Cardiac fibroblast (primary cell): ENCODE measurements at places on chromosomes 1 and 21.
A peak's percentile ranks its signal among the peaks of the same experiment; 100 is the strongest.

- peak; percentile 3 for DNase-seq
Measured at GRCh38 chr1:95640746-95641145, 406.7 kb downstream of the RWDD3 start.

GRCh38 chr1:245255783-245256182 lies 101.0 kb downstream of the KIF26B start:
- no peak for DNase-seq

- DNase-seq, result no peak
Measured at GRCh38 chr21:35984654-35985361, 75.5 kb downstream of the SETD4 start.

DNA sequence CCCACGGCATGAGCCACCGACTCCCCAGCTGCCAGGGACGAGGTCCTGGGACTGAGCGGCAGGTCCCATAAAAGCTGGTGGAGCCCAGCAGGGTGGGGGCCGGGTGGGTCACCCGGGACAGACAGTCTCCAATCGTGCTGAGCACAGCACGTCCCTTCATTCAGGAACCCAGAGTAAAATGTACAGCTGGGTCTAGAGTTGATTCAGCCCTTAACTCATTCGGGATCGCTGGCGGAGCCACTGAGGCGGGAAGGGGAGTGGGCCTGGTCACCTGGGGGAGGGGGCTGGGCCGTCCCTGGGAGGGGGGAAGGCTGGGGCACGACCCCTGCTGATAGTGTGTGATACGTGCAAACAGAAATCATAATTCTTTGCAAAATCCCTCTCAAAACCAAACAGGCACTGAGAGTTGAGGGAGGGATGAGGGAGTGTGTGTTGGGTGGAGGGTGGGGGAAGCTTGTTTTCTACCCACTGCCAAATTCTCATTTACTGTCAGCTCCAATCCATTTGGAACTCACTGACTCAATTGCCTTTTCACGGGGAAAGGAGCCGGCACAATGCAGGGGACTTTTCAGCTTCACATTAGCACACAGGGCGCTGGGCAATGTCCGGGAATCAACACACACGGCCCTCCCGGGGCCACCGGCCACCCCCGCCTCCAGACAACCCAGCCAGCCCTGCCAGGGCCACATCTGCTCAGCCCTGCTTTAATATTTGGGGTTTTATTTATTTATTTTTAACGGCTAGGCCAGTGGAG lies 13.8 kb downstream of the CASZ1 start:
- DNase-seq, result no peak

DNA sequence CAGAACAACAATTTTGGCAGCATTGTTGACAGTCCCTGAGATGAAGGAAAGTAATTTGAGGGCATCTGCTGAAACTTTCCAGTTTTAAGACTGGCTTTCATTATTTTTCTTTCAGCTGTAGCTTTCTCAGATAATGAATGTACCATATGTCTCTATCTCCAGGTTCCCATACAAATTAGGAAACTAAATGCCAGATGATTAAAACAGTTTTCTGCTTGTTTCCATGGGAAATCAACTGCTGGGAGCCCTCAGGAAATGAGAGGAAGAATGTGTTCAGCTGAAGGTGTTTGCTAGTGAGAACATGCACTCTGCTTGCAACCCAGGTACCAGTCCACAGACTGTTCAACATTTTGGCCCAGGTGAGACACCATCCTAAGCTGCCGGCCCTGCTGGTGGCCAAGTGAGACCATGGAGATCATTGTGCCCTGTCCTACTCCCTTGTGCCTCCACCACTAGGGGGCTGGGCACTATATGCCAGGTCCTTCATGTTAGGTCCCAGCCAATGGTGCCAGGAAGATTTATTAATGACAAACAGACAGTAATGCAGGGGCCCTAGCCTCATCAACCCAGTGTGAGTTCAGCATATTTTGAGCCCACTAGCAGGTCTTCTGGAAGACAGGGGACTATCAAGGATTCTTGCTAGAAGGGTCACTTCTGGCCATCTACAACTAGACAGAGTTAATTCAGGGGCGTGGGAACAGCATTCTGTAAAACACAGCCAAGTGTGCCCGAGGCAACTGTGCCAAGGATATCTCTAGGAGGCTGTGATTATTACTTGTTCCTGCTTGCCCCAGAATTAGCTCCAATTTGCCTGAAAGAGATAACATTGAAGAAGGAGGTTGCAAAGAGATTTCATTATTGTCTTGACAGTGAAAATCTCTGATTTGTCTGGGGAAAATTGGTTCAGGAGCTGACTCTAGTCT lies 17.0 kb upstream of the LRRC8C start:
- DNase-seq, result no peak

DNA sequence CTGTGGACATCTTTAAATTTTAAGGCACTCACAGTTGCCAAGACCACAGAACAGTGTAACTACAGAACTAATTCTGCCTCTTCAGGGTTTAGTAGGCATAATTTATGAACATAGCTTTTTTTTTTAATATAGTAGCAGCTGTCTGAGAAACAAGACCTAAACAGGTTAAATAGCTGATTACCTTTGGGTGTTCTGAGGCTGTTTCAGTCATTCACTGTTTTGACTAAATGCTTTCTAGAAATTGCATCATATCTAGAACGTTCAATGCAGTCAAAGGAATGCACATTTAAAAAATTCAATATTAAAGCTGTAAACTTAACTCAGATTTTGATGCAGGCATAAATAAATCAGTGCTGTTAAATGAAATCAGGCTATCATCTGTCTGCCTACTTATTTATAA lies 101.6 kb downstream of the BRINP3 start:
- DNase-seq, result no peak

DNA sequence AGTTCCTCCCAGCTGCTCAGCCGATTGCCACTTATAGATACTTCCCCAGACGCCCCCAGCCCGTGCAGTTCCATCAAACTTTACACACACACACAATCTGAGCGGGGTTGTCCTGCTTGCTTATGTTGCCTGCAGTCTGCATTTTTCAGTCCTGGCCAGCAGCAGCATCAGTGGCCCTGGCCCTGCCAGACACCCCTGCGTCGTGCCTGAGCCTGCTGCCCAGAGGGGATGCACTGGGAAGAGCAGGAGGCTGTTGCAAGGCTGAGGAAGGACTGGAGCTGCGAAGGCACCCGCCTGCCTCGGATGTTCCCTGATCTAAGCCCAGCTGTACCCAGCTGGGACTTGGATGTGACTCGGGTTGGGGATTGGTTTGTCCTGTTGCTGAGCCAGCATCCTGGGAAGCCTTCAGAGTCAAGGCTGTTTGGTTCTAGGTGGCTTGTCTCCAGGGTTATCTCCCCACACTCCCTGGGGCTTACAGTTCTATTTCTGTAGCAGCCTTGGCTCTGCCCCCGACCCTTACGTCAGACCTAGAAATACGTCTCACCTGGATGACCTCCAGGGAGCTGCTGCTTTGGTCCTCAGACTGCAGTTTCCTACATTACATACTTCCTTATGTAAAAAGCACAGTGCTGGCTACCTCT lies 42.3 kb downstream of the MAN1C1 start:
- peak; percentile 67 for DNase-seq

GRCh38 chr1:151142411-151143056 lies 3.9 kb downstream of the SEMA6C start:
- DNase-seq, result no peak

GRCh38 chr1:25869909-25870606 lies 5.5 kb downstream of the PAQR7 start:
- no peak for DNase-seq

- DNase-seq, result no peak
Measured at GRCh38 chr1:203765029-203765837, at the start of gene LAX1. LAX1 (plus strand) TSS chr1:203765183; CDS start chr1:203765566, 383 bp downstream.

- DNase-seq, result no peak
Measured at GRCh38 chr1:76615253-76616035, 251.8 kb upstream of the ST6GALNAC5 start.

GRCh38 chr1:50251702-50252101 lies 143.0 kb downstream of the ELAVL4 start:
- DNase-seq, result no peak

GRCh38 chr1:53550201-53550741 lies 91.1 kb downstream of the DMRTB1 start:
- DNase-seq, result peak; percentile 63

- no peak for DNase-seq
Measured at GRCh38 chr1:184502161-184502560, 115.3 kb downstream of the C1orf21 start.
